ENCODE measurements at places on chromosomes 11 and 22.

DNA sequence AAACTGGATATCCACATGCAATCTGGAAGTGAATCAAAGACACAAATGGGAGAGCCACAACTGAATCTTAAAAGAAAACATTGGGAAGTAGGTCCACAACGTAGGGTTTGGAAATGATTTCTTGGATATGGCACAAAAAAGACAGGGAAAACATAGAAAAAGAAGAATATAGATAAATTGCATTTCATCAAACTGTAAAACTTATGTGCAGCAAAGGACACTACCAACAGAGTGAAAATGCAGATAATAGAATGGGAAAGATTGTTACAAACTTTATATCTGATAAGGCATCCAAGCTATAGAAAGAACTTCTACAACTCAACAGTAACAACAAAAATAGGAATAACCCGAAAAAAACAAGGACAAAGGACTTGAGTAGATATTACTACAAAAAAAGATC, 89.6 kb downstream of the ZNF280B start:
- DNase-seq: no peak

DNA sequence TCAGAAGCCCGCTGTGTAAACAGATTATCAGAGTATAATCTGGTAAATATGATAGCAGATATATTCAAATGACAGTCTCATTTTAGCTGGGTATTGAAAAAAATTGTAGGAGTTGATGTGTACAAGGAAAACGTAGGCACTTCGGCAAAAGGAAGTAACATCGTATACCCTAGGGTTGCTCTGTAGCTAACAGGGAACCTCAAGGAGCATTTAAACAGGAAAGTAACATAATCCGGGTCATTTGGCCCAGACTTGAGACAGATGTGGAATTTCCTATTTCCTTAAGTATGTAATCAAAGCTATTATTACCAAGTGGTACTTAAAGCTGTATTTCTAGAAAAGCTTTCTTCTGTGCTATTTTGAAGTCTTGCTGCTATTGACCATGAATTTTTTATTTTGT, 215.6 kb downstream of the DDX10 start:
- DNase-seq: no peak

DNA sequence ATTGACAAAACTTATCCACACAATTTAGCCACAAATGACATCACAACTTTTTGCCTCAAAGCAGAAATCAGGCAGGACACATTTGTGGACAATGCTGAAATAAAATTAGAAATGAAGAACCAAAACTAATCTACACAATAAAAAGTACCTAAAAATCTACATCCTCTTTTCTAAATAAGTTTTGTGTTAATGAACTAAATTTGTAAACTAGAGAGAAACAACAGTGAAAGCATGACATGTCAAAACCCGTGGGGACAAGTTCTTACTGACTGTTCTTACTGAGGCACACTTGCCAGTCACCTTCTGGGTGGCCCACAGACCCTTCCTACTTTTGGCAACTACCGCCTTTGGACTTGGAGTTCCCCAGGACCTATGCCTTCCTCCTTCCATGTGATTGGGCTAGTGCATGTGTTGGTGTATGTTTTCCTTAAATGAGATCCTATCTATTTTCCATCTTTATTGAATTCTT, 60.7 kb upstream of the MUC15 start:
- DNase-seq: no peak

GRCh38 chr22:21832291-21833290, 34.9 kb downstream of the MAPK1 start:
- peak; percentile 29 for DNase-seq

DNA sequence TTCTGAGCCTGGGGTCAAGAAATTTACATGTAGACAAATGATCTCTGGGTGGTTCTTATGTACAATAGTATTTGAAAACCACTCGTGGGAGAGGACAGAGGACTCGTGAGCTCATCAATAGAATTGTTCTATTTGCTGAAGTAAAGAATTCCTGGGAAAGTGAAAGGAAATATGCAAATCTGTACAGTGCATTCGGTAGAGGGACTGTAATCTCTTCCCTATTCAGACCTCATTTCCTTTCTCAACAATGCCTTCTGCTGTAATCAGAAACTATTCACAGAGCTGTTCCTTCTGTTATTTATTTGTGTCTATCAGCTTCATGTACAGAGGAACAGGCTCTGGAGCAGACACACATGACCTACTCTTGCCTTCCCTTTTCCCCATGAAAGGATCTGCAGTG, 709.4 kb upstream of the KIRREL3 start:
- no peak for DNase-seq

GRCh38 chr11:5701055-5701577, 11.5 kb downstream of the TRIM22 start:
- no peak for DNase-seq

DNA sequence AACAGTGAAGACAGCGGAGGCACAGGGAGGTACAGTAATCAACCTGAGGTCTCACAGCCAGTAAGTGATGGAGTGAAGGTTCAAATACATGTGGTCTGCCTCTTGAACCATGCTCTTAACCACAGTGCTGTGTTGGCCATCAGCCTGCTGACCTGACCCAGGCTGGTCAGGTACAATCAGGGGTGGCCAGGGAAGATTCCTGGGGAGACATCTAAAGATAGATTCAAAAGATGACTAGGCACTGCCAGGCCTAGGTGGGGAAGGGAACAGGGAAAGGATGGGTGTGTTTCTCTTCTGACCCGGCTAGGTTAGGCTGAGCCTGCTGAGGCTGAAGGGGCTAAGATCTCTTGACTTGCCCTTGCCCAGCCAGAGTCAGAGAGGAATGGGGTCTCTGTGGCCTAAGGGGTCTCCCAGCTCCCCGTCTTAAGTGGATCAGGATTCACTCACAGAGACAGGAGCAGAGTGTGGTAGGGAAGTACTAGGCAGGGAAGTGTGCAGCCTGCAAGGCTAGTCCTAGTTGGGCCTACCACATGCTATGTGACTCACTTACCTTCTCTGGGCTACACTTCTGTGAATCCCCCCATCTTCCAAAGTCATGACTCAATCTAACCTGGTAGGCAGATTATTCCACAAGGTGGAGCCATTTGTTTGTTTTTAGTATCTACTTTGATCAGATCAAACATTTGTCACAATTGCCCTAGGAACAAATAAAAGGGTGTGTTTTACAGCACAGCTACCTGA, 10.4 kb upstream of the SREBF2 start:
- DNase-seq: peak; percentile 68

DNA sequence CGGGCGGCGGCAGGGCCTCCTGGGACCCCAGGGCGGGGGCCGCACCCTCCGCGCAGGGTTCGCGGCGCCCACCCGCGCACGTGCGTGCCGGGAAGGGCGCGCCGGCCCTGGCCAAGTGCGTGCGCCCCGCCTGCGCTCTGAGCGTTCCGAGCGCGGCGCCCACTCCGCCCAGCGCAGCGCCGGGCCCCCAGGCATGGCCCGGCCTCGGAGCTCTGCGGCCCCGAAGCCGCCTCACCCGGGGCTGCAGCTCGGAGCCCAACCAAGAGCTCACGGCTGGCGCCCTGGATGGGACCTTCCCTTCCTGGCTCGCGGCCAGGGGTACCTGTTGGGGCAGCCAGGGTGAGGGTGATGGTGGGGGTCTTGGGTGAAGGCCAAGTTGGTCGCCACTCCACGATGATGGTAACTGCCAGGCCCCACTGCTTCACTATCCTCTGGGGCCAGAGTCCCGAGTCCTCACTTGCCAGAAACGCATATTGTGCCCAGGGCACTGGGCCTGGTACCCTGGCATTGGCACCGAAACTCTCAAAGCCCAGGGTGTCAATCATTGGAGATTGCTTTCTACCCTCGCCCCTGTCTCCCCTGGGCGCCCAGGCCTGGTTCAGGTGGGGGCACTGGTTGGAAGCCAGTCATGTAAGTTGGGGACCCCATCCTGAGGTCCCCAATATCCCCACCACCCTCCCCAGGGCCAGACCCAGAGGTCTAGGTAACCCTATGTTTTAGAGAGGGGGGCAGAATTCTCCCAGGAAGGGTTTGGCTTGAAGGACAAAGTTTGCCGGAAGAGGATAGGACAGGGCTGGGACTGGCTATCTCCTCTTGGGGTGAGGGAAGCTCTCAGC, 882 bp downstream of the ANO1 start:
- peak; percentile 12 for DNase-seq

DNA sequence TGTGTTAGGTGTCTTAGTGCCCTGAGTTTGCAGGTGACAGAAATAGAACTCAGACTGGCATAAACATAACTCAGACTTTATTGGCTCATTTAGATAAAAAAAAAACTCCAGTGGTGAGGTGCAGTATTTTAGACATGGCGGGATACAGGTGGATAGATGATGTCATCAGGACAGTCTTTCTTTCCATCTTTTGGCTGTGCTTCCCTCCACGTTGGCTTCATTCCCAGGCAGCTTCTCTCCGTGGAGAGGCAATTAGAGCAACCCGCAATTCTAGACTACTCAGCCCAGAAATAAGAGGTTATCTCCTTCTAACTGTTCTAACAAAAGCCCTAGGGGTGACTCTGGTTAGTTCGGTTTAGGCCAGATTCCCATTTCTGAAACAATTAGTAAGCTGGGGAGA, 40.5 kb downstream of the NCAM1 start:
- peak; percentile 84 for DNase-seq

- peak; percentile 46 for DNase-seq
These were observed 57.3 kb upstream of the SYT13 start for GRCh38 chr11:45343444-45343843.

- peak; percentile 66 for DNase-seq
These were observed 21.7 kb downstream of the SLC43A1 start for GRCh38 chr11:57493507-57494503.

- DNase-seq: no peak
These were observed 4.2 kb downstream of the FIBP start for GRCh38 chr11:65883786-65884715.

GRCh38 chr22:37801946-37802309, 5.8 kb upstream of the GCAT start:
- DNase-seq: peak; percentile 87

DNA sequence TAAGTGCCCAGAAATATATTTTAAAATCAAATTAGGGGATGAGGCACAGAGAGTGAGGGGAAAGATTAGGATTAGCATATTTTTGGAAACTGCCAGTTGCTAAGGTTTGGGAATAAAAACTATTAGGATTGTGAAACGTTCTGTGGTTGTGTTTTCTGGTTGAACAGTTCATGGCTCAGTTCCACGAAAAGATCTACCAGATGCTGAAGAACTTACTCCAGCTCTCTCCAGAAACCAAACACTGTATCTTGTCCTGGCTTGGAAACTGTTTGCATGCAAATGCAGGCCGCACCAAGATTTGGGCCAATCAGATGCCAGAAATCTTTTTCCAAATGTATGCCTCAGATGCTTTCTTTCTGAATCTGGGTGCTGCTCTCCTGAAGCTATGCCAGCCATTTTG, 15.3 kb downstream of the UBE4A start:
- DNase-seq: no peak

DNA sequence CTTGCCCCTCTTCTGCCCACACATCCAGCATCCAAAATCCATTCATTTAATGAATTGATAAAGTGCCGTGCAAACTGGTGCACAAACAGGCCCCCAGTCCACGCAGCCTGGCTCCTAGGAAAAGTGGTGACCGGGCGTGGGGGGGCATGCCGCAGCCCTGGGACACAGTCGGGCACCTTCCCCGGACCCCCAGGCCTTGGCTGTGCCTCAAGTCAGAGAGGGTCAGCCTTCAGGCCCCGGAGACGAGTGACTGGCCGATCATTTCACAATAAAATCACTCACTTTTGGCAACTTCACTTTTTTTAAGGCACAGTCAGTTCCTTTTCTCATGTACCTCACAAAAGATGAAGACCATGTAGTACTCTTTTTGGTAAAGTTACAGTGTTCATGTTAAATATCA, 8.0 kb downstream of the CDPF1 start:
- no peak for DNase-seq
